Articular chondrocyte of knee joint (primary cell): ENCODE measurements at places on chromosomes 5 and 9. TPM values are rescaled to one million over a fixed set of nuclear protein-coding genes. Genes with fewer than 3 reads are reported as not detected.

Gene RCL1
- total RNA-seq = 17.0 and 23.0 TPM in 2 replicates

Gene LCN10
- total RNA-seq = not detected in 2 replicates

Gene LCNL1
- total RNA-seq = 0.11 and 0.65 TPM in 2 replicates

Gene OBP2B
- total RNA-seq = not detected in 2 replicates

Gene TRAPPC13
- 29.1 and 32.7 TPM in 2 replicates for total RNA-seq

Gene DMRT2
- total RNA-seq = not detected in 2 replicates
